GM10248 (cell line): ENCODE measurements at places on chromosomes 5 and 9.

- DNase-seq = no peak
Observed at GRCh38 chr9:93663877-93664548, 87.6 kb downstream of the PHF2 start.

- DNase-seq = no peak
Observed at GRCh38 chr9:28053096-28053777, 480.0 kb upstream of the C9orf72 start.

DNA sequence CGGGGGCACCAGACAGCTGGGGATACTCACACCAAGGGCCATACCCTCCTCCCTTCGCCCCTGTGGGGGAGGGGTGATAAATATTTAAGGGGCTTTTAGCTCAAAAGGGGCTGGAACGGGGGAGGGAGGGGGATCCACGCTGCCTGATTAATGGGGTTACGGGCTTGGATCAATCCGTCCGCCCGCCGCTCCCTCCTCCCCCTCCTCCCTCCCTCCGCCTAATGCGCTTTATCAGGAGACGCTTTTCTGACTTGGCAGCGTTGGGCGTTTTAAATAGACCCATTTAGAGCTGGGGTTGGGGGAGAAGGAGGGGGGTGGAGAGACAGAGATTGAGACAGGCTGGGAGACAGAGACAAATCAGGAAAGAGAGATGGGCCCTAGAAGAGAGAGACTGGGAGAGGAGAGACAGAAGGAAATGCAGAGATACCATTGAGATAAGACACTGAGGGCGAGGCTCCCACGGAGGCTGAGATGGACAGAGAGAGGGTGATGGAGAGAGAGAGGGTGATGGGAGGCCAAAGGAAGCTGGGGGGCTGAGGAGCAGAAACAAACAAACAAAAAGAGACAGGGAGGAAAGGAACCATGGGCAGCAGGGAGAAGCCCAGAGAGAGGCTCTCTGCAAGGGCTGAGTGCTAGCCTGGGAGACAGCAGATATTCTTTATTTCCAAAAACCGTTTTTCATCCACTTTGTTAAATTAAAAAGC is 10.3 kb downstream of the CNTFR start:
- DNase-seq = no peak

GRCh38 chr9:89428901-89429890 is 68.7 kb downstream of the SEMA4D start:
- DNase-seq = peak; percentile 64

DNA sequence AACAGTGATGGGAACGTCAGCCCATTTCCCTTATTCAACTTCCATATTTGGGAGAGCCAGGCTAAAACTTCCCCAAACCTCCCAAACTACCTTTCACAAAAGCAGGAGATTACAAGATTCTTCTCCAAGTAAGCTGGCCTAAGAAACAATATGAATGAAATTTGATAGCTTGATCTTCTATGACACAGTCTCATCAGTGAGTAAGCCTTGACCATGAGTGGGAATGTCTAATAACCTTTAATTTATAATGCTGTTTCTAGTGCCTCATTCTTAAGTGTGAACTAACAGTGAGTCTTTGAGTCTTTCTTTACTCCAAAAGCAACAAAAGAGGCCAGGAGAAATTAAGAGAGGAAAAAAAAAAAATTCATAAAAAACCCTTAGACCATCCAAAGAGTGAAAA is 1379.9 kb downstream of the EFNA5 start:
- no peak for DNase-seq

- DNase-seq = no peak
Observed at GRCh38 chr9:108443019-108443633, 412.7 kb downstream of the ACTL7B start.

DNA sequence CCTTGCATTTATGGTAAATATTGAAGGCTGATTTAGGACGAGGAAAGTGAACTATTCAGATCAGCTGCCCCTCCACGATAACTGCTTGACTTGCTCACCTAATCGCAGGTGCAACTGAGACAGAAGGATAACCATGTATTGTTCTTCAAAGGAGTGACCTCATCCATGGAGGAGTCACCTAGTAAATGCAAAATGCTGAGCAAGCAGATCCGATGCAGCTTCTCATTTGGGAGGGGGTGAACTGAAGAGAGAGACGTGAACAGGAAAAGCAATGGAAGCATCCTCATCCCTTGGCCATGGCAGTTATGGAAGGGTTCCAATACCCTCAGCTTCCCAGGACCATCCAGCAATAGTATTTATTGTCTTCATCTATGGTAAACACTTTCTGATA is 47.5 kb downstream of the RASGRF2 start:
- DNase-seq = no peak

GRCh38 chr9:109986521-109986991 is 206.6 kb downstream of the PALM2AKAP2 start:
- DNase-seq = no peak

GRCh38 chr9:108980893-108981292 is 32.4 kb downstream of the CTNNAL1 start:
- no peak for DNase-seq

DNA sequence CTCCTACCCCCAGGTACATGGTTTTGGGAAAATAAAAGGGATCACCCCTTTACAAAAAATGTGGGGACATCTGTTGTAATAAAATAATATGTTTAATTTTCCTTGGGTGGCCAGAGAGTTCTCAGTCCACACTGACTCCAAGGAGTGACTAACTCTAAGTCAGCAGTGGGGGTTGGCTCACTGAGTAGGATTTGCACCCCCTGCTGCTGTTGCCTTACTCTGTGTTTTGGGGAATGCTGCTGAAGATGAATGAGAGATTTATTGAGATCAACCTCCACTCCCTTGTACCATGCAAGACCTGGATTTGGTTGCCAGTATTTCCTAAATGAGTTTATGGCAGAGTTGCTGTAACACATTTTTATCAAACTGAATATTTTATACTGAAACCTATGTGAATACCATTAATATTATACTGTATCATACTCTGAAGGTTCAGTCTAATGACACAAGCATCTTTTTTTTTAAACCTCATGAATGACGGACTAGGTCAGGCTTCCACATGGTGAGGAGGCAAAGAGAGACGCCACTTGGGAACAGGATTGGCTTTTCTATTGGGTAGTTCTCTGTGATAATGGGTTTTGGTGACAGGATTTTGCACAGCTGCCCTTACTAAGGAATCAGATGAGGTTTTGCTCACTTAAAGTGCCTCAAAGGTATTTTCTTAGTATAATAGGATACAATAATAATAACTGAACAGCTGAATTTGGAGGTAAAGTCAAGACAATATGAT is 121.3 kb upstream of the OSMR start:
- no peak for DNase-seq

DNA sequence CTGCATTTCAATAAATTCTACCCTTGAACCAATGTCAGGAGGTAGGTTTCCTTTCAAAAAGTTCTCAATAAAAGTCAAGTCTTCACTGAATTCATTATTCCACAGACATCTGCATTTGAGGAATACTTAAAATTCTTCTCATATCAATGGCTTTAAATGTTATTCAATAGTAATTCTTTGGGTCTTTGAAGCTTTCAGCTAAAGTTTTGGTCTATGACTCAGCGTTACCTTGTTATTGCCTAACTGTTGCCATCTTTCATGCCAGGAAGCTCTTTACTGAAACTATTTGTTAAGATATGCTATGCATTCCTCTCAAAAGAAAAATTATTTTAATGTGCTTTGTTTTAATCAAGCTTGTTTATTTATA is 170.5 kb downstream of the NNT start:
- DNase-seq = no peak

DNA sequence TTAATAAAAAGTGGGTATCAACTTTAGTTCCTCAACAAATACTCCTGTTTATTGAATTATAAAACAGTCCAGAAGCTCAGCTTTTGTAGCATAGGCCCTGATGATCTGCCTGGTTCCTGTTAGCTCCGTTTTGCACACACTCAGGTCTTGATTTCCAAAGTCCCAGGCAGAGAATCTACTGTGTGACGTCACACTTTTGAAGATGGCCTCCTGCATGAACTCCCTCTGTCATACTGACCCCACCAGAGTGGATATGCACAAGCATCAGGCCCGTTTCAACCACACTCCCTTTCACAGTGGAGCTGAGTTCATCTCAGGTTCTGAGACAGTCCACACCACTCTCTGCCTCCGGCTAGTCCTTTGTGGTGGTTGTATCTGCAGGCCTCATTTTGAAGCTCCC is 353.1 kb downstream of the PTPRD start:
- no peak for DNase-seq

DNA sequence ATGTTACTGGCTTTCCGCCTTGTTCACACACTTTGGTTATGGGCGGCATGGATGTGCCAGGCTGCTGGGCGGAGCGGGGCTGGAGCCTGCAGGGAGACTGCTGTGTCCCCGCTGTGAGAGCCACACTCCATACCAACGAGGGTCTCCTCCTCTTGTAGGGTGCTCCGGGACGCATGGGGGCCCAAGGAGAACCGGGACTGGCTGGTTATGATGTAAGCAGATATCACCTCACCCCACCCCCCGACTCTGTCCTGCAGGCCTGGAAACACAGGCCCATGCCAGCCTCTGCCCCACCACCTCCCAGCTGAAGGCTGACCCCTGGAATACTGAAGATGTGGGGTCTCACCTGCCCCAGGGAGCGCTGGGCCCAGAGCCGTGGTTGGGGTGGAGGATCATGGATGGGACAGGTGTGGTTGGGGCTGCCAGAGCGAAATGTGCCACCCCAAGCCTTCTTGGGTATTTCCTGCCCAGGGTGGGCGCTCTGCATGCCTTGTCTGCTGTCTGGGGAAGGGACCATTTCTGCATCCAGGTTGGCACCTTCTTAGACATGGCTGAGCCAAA is 39.3 kb upstream of the ORM1 start:
- DNase-seq = no peak

GRCh38 chr5:67774786-67775185 is 440.8 kb upstream of the PIK3R1 start:
- DNase-seq = no peak

DNA sequence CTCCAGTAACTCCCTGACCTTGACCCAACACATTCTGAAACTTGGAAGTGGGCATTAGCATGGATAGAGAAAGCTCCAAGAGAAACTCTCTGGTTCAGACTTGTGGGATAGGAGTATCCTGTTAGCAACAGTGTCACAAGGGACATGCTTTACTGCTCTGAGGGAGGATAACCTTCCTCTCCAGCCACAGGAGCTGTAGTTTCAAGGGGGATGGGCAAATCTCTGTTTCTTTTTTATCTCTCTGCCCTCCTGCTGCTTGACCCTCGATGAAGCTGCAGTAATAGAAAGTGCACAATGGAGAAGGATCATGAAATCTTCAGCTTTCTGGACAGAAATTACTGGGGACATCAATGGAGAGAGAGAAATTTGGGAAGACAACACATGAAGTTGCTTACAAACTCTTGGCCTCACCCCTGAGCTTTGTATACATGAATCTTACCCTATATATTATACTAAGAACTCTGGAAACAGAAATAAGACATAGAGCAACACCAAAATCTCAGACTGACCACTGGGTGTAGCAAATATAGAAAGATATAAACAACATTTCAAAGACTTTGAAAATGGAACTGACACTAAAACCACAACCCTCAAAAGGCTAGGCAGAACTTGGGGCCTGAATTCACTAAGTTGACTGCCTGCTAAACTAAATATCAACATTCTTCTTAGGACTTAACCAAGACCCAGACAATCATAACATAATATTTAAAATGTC is 471.0 kb upstream of the MEF2C start:
- peak; percentile 13 for DNase-seq

GRCh38 chr9:16709924-16710323 is 160.5 kb downstream of the BNC2 start:
- DNase-seq = no peak

DNA sequence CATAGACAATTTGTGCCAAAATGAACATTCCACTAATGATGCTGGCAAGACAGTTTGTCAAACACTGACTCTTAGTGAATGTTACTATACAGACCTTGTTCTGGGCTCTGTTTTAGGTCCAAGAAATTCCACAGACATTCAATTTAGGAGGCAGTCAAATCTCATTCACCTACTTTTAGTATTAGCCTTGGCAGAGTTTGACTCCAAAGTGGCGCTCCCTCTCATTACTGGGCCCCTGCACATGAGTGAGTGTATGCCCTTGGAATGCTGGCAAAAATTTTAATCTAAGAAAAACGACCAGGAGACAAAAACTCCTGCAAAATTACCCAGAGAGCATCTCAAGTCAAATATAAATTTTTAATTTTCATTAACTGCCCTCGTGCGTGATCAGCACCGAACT is 94.9 kb upstream of the SLC27A6 start:
- no peak for DNase-seq

GRCh38 chr5:77065256-77065655 is 21.8 kb downstream of the ZBED3 start:
- DNase-seq = no peak

DNA sequence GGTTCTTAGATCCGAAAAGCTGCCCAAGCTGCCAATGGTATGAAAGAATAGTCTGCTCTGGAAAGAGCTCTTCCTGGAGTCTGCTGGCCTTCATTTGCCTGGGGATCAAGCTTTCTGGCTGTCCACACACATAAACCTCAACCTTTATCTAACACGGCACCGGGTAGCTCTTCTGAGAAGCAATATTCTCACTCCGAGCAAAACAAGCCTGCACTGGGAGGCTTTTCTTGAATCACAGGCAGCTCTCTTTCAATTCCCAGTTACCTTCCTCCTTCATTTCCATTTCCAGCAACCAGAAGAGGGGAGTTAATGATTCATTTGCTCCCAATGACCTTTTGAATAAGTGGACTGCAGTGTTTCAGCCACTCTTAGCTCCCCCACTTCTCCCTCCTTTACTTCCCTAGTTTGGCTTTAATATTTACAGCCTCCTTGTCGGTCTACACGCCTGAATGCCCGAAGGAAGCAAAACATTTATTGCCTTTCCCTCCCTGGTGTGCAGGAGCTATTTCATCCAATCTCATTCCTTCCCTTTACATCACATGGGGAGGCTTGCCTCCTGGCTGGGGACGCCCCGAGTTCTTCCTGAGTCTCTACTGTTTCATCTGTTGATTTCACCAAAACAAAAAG is 187.1 kb downstream of the ARHGEF28 start:
- no peak for DNase-seq

GRCh38 chr9:134575103-134575900 is 66.3 kb upstream of the COL5A1 start:
- DNase-seq = no peak

DNA sequence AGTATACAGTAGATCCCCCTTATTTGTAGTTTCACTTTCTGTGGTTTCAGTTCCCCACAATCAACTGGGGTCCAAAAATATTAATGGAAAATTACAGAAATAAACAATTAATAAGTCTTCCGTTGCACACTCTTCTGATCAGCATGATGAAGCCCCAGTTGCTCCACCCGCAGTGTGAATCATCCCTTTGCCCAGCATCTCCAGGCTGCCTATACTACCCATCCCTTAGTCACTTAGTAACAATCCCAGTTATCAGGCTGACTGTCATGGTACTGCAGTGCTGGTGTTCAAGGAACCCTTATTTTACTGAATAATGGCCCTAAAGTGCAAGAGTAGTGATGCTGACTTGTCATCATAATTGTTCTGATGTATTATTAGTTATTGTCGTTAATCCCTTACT is 28.9 kb downstream of the SHC3 start:
- DNase-seq = no peak

GRCh38 chr5:13749766-13750165 is 194.7 kb downstream of the DNAH5 start:
- no peak for DNase-seq

DNA sequence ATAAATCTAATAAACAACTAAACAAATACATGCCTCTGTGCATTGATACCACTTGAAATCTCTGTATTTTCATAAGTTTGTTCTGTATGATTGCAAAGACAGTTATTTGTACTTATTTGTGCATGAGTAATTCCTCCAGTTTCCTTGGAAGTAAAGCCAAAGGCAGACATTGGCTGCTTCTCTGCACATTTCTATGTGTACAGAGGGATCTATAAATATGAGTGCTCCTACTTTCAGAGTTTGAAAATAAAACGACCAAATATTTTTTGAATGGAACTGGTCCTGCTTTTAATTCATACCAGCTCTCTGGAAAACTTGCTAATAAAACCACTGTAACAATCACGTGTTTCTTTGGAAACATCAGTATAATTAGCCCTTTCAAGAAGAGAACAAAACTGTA is 306.5 kb downstream of the MAN2A1 start:
- DNase-seq = no peak
